ENCODE measurements at places on chromosomes 12 and 14.

- DNase-seq, result no peak
These were observed 214.3 kb downstream of the DPF3 start for GRCh38 chr14:72679536-72680151.

DNA sequence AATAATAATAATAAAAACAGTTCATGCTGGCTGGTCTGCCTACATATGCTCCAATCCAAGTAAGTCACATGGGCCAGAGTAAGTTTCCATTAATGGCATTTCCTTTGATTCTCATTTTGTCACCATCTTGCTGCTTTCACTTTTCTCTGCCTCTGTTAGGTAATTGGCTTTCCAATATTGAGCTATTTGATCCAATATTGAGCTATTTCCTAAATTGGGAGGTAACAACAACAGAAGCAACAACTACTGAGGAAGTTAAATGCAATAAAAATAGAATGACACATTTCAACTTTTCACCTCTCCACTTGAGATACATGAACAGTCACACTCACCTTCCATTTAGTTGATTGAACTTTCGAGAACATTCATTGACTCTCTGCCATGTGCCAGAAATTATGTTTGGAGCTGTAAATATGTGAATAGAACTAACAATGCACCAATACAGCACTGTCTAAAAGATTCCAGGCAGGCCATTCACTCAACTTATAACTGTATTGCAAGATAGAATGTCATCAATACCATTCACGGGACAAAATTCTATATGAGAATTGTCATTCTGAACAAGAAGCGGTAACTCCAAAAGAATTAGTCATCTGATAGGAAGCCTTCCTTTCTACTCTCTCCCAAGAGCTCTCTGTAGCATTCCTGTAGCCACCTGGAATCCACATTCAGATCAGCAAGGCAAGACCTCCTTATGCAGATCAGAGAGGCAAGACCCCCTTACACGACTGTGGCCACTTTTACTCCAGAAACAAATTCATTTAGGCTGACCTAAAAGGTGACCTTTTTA, 136.4 kb downstream of the PHLDA1 start:
- DNase-seq, result no peak

DNA sequence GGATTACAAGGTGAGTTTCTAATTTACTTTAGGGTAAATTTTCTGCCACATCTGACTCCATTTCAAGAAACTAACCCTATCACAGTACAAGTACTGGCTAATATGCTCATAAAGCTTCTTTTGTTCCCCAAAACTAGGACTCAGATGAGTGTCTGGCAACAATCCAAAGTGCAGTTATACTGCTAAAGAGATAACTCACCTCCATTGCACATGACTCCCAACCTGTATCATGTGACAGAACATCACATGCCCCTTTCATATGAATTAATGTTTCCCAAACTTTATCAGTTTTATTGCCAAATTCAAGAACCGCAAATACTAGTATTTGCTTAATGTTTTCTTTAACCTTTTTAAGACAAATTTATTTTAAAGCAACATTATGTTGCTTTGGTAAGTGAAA, 3.9 kb upstream of the PPP1R12A start:
- no peak for DNase-seq

- no peak for DNase-seq
These were observed 50.1 kb upstream of the LIMA1 start for GRCh38 chr12:50333441-50333840.

DNA sequence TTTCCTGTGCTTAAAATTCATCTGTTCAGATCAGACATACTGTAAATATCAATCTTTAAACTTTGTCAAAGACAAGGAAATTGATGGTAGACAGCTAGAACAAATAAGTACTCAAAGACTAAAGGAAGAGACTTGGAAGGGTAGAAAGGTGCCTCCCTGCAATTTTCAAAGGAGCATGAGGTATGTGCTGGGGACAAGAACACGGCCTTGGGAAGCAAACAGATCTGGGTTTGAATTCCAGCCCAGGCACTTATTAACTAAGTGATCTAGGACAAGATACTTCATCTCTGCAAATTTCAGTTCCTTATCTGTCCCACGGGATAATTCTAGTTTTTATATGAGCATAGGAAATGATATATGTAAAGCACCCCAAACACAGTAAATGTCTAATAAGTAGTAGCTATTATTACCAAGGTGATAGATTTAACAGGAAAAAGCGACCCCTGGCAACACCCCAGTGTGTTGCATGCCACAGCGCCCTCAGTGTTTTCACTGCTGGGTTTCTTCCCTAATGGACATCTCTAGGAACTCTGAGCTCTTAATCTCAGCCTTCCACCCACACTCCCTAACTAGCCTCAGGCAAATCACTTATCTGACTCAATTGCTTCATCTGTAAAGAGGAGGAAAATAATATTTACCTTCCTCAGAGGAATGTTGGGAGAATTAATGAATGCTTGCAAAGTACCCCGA, 44.7 kb upstream of the BMP4 start:
- no peak for DNase-seq

- no peak for DNase-seq
These were observed 40.5 kb downstream of the DMAC2L start for GRCh38 chr14:50352584-50352983.

GRCh38 chr12:125262851-125263250, 197.6 kb downstream of the AACS start:
- DNase-seq, result no peak

- no peak for DNase-seq
These were observed 1.6 kb upstream of the ASB2 start for GRCh38 chr14:93977790-93978581.

GRCh38 chr12:34398366-34398705, 376.0 kb downstream of the ALG10 start:
- no peak for DNase-seq

DNA sequence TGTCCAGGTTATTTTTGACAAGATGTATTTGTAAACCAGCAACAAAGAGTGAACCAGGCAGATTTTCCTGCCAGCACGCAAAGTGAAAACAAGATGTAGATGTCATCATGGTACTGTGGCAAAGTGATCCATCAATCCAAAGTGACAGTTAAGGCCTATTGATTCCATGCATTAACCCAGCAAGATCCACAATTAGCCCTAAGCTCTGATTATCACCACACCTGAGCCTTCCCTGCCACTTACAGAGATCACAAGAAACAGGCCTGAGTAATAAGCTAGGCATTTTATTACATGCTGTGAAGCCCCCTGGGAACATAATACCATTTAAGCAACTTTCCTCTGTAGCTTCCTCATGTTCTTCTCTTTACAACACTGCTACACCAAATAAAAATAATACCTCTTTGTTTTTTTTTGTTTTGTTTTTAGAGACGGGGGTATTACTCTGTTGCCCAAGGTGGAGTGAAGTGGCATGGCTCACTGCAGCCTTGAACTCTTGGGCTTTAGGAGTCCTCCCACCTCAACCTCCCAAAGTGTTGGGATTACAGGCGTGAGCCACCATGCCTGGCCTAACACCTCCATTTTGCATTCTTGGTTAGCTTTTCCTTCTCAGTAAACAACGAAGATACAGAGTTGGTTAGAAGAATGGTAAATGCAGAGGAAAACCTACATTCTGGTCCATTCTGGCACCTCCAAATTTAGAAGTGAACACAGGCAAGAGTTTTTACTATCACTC, 85.5 kb downstream of the STON2 start:
- DNase-seq, result no peak
